Cardiac atrium fibroblast (primary cell): ENCODE measurements at places on chromosomes 1 and 21. TPM values are rescaled to one million over a fixed set of nuclear protein-coding genes. Genes with fewer than 3 reads are reported as not detected.

ELF3 gene
- total RNA-seq = not detected in 2 replicates

SELL gene
- under 0.01 and 0.81 TPM in 2 replicates for total RNA-seq

HP1BP3 gene
- total RNA-seq = 124 and 147 TPM in 2 replicates

NT5C1A gene
- total RNA-seq = not detected in 2 replicates

ZNF648 gene
- not detected in 2 replicates for total RNA-seq

CLDN14 gene
- not detected in 2 replicates for total RNA-seq

ZNF670 gene
- total RNA-seq = 0.72 and 1.9 TPM in 2 replicates

CAMK1G gene
- total RNA-seq = not detected in 2 replicates

DAB1 gene
- total RNA-seq = 0.36 TPM in 1 of 2 replicates, not detected in the other

LMOD1 gene
- 2.3 and 2.5 TPM in 2 replicates for total RNA-seq

LAMB3 gene
- 3.4 and 3.6 TPM in 2 replicates for total RNA-seq

TNFRSF14 gene
- total RNA-seq = 17.9 and 18.6 TPM in 2 replicates

OR2M3 gene
- not detected in 2 replicates for total RNA-seq

FAM177B gene
- not detected in 2 replicates for total RNA-seq

ZSWIM5 gene
- under 0.01 and 0.16 TPM in 2 replicates for total RNA-seq

RXFP4 gene
- not detected in 2 replicates for total RNA-seq

USP48 gene
- 29.3 and 39.9 TPM in 2 replicates for total RNA-seq

SPRR5 gene
- total RNA-seq = not detected in 2 replicates

LCE1A gene
- total RNA-seq = not detected in 2 replicates

FCRL1 gene
- total RNA-seq = not detected in 2 replicates

RGS5 gene
- 60.3 and 166 TPM in 2 replicates for total RNA-seq

RNU1-4 gene
- total RNA-seq = not detected in 2 replicates
